ENCODE measurements at places on chromosomes 1 and 21.

DNA sequence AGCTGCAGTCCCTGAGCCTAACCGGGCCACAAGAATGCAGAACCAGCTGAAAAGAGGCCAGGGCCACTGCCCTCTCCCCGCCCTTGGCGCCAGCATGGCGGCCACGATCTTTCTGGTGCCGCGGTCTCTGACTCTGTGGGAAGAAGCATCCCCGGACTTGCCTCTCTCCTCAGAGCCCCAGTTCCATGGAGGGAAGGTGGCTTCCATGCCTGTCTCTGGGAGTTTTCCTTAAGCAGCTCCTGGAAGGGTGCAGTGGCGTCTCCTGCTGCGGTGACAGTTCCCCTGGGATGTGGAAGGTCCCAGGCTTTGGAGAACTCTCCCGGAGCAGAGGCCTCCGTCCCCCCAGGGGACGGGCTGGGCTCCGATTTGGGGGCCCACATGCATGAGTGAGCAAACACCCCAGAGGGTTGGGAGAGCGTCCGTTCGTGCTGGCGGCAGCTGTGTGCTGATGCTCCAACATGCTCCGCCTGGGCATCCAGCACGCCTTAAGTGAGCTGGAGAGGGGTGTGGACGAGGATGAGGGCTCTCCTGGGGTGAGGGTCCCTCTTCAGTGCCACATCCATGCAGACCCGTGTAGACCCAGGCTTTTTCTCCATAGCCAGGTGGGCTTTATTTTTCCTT is 109.8 kb upstream of the COL6A1 start:
- no peak for DNase-seq

GRCh38 chr1:179706339-179706941 is 36.7 kb upstream of the FAM163A start:
- peak; percentile 23 for DNase-seq

DNA sequence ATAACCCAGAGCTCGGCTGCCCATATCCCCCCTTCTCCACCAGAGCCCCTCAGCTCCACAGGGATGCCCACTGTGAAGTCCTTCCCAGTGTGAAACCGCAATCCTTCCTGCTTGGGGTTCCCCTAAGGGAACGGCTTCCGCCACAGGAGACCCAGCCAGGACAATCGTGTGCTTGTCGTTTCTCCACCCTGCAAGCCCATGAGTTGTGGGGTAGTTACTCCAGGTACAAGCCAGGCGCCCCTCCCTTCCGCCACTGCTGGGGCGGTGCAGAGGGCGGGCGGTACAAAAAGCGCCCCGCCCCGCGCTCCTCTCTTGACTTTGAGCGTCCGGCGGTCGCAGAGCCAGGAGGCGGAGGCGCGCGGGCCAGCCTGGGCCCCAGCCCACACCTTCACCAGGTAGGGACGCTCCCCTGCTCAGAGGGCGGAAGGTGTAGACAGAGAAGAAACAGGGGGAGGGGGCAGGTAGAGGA is at the start of gene TINAGL1:
Gene TINAGL1 (plus strand): TSS at position 315 of the 469 bp plus-strand sequence. CDS start 634 bp downstream, outside the sequence.
- no peak for DNase-seq

GRCh38 chr1:173758980-173759379 is 44.2 kb downstream of the KLHL20 start:
- DNase-seq = no peak

GRCh38 chr1:241944300-241944699 is 13.3 kb upstream of the BECN2 start:
- no peak for DNase-seq

DNA sequence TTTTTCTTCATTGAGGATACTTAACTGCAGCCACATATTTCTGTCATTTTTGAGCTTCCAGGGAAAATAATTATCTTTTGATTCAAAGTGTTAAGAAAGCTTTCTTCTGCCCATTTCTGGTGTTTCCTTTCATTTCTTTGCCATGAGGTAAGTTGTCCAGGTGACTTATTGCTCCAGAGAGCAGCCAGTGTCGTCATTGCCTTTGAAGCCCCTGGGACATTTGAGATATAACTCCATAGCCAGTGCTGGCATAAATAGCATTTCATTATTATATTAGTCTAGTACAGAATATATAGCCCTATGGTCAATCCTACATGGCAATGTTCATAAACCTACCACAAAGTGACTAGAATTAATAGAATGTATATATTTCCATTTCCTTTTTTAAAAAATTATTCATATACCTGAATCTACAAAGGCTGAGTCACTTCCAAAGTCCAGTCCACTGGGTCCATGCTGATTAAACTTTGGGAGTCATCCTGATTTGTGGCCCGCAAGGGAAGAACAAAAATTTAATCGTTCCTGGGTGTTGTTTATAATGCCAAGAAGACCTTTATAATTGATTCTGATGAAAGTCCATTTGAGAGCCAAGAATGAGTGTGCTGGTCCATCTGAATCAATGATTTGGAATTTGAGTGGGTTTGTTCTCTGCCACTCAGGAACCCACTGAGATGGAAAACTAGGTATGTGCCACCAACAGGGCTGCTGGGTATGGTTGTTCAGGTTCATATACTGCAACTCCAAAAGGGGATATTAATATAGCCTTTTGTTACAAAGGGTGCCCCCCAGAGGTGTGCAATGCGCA is 221.8 kb upstream of the PLXNA2 start:
- no peak for DNase-seq

DNA sequence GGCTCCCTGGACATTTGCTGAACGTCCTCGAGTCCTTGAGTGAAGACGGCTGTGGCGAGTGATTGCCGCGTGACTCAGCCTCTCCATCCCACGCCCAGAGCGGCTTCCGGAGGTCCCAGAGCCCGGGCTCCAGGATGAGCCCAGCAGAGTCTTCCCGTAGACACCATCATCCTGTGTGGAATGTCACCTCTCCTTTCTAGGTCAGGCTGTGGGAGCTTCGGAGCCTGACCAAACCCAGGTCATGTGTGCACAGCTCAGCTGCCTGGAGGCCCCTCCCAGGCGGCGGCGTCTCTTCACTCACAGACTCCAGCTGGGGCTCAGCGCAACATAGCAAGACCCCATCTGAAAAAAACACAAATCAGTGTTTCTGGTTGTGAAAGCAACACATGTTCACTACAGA is 38.2 kb downstream of the PRKCZ start:
- no peak for DNase-seq

- no peak for DNase-seq
Observed at GRCh38 chr1:31855038-31855845, 39.4 kb upstream of the SPOCD1 start.

DNA sequence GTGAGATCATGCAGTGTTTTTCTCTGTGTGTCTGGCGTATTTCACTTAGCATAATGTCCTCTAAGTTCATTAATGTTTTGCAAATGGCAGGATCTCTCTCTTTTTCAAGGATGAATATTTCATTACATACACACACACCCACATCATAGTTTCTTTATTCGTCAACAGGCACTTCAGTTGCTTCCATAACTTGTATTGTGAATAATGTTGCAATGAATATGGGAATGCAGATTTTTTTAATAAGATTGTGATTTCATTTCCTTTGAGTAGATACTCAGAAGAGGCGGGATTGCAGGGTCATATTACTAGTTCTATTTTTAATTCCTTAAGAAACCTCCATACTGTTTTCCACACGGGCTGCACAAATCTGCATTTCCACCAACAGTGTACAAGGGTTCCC is 134.0 kb downstream of the CLEC20A start:
- no peak for DNase-seq

- DNase-seq = no peak
Observed at GRCh38 chr1:203536575-203536974, 42.6 kb downstream of the OPTC start.

- no peak for DNase-seq
Observed at GRCh38 chr1:212966616-212967015, 16.3 kb downstream of the VASH2 start.

GRCh38 chr1:201092738-201093137 is 19.5 kb downstream of the CACNA1S start:
- DNase-seq = no peak

DNA sequence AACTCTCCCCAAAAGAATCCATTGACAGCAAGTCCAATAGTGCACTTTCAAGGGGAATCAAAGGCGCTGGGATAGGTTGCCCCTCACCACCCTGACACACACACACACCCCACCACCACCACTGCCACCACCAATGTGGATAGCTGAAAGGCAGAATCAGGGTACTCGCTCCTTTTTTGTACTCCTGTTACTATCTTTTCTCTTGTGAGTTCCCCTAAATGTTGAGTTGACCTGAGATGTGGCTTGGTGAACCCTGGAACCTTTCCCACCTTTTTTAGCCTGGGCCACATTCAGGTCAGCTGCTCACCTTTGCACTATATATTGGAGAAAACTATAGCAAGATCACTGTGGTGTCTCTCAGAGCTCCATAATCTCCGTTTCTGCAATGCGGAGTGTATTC is 3.9 kb downstream of the S100A8 start:
- no peak for DNase-seq

- no peak for DNase-seq
Observed at GRCh38 chr1:76905876-76906595, 38.8 kb downstream of the ST6GALNAC5 start.

- no peak for DNase-seq
Observed at GRCh38 chr1:156815961-156816422, 656 bp downstream of the SH2D2A start.

DNA sequence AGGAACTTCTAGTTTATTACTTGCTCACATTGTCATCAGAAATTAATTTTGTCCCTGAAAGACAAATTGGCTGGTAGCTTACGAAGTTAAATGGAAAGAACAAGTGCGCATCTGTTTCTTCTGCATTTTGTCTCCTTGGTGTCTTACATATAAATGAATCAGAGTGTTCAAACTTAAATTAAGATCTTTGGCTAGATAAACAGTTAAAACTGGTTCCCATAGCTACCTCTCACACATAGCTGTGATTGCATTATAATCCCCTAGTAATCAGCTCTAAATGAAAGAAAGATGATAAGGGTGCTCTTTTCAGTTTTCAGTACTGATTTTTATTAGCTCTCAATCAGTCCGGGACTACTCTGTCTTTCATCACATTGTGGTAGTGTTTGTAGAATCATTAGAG is 124.2 kb upstream of the LMO4 start:
- no peak for DNase-seq

DNA sequence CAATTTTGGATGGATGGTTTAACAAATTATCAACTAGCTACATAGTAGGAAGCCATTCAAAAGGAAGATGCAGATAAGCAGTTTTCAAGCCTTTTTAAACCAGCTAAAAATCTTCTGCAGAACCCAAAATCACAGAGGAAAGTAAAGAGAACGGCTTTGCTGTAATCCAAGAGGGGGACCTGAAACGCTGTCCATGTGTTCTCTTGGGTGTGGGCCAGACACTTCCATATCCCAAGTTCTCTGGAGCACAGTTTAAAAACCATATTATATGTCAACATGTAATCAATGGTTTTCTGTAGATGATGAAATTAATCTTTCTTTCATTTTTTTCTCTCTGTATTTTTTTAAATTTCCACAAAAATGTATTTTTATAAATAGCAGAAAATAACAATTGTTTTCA is 90.5 kb downstream of the SELENOF start:
- DNase-seq = no peak

DNA sequence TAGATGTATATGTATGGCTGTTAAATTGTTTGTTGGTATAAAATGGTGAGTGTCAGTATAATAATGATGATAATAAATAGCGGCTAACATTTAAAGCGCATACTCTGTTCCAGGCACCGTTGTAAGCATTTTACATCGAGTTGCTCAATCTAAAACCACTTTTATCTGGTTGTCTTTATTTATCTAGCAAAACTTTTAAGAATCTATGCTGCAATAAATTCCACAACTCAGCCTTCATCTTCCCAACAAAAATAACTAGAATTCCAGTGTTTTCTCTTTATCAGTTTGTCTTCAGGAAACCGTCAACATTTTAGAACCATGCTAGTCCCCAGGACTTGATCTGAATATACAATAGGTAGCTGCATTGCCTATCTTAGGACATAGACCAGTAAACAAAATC is 19.3 kb upstream of the SLC16A1 start:
- no peak for DNase-seq

DNA sequence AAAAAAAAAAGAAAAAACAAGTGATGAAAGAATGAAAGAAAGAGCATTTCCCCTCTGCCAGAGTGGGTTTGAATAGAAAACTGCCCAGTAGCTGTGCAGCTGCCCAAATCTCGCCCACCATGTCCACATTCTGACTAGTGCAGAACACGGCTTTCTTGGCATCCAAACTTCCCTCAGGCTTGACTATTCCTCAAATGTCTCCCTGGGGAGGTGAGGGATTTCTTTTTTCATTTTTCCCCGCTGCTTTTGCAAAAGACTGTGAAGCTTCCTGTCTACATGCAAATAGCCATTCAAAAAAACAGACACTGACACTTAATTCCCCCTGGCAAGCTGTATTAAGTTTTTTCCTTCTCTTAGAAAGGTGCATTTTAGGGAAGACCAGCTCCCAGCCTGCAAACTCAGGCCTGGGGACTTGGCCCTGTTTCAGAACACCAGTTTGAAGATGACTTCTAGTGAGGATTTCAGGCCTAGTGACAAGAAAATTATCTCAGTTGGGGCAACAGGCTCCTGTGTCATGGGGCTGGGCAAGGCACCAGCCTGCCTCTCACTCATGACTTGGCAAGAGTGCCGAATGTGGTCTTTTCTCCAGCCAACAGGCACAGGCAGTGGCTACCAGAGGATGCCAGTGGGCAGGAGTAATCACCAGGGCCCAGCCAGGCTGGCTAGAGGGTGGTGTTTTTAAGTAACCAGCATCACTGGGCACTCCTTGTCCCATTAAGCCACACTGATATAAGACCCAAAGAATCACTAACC is 178.1 kb upstream of the NFIA start:
- DNase-seq = no peak

DNA sequence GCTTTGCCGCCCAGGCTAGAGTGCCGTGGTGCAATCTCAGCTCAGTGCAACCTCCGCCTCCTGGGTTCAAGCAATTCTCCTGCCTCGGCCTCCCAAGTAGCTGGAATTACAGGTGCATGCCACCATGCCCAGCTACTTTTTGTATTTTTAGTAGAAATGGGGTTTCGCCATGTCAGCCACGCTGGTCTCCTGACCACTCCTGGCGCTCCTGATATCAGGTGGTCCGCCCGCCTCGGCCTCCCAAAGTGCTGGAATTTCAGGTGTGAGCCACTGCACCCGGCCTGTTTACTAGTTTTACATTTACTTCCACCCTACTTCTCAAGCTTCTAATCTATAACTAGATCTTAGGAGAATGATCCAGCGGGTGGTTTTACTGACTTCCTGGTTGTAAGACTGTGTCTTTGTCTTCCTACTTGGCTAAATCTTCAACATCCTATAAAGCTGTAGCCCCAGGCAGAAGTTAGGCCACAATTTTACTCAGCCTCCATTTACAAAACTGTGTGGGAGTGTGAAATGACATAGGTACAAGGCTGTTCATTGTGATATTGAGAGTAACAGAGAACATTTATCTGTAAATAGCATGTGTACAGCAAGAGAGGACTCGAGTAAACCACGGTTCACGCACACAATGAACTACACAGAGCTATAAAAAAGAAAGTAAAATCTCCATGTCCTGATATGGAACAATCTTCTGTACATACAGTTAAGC is 9.6 kb upstream of the POU2F1 start:
- no peak for DNase-seq

All from activated effector memory CD4-positive, alpha-beta T cell treated with Interleukin-2 at 50 U/mL for 16 hours (primary cell).